Mesenchymal stem cell (in vitro differentiated cells and primary cell): ENCODE measurements at places on chromosomes 1 and 21.

DNA sequence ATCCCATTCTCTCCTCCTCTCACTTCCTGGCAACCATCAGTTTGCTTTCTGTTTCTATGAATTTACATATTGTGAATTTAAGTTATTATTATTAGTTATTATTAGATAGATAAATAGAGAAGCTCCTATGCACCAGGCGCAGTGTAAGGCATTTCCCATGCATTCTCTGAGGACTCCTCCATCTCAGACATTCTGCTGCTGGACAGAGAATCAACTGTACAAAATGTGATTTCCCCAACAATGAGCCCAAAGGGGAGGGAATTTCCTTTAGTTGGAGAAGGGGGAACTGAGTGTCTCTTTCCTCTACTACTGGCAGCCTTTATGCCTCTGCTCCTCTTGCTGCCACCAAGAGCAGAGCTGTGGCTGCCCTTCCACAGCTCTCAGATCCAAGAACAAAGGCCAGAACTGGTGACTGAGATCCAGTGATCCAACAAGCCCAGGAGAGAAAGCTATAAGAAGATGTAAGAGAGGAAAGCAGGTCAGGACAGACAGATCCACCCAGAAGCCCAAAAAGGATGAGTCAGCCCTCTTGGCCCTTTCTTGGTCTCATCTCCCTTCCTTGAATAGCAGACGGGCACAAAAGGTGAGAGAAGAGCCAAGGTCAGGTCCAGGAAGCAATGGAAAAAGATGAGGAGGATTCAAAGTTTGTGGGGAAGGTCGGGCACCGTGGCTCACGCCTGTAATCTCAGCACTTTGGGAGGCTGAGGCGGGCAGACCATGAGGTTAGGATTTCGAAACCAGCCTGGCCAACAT, 3.5 kb upstream of the IVL start:
- no peak for DNase-seq

DNA sequence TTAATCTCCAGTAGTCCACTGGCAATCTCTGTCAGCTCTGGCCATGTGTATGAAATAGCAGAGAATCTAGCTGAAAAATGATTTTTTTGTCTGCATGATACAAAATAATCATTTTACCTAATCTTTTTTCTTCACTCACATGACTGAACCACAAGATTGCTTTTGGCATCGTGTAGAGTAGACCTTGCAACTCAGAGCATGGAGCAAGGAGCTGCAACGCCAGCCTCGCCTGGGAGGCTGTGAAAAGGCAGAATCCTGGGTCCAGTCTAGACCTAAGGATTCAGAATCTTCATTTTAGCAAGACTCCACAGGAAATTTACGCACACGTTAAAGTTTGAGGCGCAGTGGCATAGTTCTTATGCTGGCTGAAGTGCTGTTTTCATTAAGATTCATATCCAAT, 40.2 kb downstream of the TOMM20 start:
- DNase-seq = no peak

GRCh38 chr1:62144238-62144831, 50.3 kb upstream of the L1TD1 start:
- peak; percentile 47 for DNase-seq

DNA sequence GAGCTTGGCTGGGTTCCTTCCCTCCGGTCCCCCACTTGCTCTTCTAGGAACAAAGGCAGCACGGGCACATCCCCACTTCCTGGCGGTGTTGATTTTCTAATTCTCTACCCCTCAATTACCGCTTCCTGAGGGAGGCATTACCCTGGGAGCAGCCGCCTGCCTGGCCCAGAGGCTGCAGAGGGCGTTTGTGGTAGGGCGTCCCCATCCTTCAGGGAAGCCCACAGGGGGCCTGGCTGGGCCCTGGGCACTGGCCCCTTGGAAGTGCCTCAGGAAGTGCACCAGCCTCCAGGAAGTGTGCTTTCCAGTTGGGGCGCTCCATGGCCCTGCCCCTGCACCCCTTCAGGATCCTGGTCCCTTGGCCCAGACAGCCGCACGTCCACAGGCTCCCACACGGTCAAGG, 42.1 kb upstream of the CASZ1 start:
- DNase-seq = no peak

DNA sequence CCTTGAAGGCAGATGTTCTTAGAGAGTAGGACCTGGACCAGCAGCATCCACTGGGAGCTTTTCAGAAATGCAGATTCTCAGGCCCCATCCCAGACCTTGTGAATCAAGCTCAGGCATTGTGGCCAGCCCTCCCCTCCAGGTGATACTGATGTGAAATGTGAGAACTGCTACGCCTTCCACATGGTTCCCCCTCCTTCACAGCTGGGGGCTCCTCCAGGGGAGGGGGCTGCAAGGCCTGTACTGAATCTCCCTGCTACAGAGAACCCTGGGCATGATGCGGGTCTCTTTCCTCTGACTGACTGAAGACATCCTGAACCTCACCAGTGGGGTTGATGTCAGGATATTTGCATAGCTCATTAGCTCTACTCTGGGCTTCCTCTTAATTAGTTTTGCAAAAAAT, 141.8 kb upstream of the CSF3R start:
- no peak for DNase-seq

GRCh38 chr1:60791226-60791625, 291.1 kb upstream of the NFIA start:
- DNase-seq = no peak

DNA sequence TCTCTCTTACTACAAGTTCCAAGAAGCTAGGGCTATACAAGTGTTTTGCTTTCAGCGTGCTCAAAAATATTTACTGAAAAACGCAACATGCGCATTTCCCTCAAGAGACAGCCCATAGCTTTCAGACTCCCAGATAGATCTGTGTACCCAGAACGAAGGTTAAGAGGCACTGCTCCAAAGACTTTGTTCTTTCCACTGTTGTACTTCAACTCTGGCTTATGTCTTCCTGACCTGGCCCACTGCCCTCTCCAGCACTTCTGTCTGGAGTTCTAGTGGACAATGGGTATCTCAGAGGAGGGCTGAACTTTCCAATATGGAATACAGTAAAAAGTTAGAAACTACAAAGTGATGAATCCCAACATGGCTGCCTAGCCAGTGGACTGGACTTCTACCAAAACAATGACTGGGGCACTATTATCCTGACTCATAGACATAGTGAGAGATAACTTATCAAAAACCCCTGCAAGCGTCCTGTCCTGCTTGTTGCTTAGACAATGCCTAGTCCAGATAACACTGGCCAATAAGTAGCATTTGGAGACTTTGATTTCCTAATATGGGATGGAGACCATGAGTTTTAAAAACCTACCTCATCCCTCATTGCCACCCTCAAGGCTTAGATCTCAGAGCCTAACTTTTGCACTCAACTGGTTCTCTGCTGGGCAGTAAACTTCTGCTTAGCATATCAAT, 8.8 kb upstream of the ADAR start:
- no peak for DNase-seq

DNA sequence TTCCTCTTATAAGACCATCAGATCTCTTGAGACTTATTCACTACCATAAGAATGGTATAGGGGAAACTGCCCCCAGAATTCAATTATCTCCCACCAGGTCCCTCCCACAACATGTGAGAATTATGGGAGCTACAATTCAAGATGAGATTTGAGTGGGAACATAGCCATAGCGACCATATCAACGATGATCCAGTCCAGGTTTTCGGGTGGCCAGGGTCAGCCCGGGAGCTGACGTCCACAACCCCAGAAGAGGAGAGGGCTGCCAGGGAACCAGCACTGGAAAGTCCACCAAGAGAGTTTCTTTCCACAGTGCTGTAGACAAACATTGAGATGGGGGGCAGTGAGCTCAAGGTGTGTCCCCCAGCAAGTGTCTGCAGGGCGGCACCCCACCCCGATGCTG, 88.4 kb downstream of the VWA5B1 start:
- DNase-seq = no peak

DNA sequence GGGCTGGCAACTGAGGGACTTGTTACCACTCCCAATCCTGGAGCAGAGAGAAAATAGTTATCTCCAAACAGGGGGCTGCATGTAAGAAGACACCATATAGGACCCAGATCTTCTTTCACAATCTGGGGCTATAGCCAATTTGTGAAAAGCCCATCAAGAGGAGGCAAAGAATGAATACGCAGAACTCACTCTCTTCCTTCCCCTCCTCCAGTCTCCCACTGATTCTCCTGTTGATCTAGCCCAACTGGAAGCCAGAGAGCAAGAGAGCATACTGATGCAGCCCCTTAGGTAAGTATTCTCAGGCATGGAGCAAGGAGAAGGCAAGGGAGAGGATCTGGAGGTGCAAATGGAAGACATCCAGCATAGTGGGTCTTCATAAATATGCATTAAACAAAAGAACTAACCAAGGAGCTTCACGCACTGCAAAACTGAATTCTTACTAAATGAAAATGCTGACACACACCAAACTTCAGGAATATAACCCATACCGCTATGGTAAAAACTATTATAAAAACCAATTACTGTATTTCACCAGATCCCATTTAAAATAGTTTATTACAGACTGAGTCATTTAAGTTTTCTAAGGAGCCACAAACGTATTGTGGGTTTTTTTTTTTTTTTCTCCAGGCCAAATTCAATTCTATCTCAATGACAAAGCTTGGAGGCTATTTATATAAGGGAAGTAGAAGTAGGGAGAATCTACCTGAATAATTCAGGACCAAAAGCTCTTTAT, 15.5 kb upstream of the HMGB4 start:
- DNase-seq = no peak

- no peak for DNase-seq
Measured at GRCh38 chr1:102661481-102661880, 446.8 kb downstream of the COL11A1 start.

GRCh38 chr21:33196941-33197374, 32.8 kb upstream of the IFNAR2 start:
- peak; percentile 73 for DNase-seq

- no peak for DNase-seq
Measured at GRCh38 chr1:29342351-29342750, 106.0 kb downstream of the PTPRU start.

DNA sequence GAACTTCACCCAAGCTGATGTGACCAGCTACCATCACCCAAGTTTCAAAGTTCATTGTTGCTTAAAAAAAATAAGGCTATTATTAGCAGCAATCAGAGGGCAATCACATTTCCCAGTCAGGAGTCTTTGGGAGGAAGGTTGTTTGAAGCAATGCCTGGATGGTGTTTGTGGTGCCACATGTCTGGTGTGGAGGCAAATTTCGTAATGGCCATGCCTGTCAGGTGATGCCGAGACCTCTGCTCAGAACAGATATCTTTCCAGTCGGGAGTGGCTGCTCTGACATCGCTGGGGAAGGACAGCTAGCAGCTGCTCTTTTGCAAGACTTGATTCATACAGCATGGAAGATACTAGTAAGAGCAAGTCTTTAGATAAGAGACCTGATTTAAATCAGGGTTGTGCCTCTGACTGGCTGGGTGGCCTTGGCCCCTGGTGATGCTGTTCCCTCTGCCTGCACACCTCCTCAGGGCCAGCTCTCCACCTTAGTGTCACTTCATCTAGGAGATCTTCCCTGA, 187.8 kb upstream of the JUN start:
- peak; percentile 50 for DNase-seq

- DNase-seq = no peak
Measured at GRCh38 chr1:60835649-60836048, 246.7 kb upstream of the NFIA start.

- DNase-seq = no peak
Measured at GRCh38 chr1:26858891-26859640, 3.9 kb upstream of the SFN start.

DNA sequence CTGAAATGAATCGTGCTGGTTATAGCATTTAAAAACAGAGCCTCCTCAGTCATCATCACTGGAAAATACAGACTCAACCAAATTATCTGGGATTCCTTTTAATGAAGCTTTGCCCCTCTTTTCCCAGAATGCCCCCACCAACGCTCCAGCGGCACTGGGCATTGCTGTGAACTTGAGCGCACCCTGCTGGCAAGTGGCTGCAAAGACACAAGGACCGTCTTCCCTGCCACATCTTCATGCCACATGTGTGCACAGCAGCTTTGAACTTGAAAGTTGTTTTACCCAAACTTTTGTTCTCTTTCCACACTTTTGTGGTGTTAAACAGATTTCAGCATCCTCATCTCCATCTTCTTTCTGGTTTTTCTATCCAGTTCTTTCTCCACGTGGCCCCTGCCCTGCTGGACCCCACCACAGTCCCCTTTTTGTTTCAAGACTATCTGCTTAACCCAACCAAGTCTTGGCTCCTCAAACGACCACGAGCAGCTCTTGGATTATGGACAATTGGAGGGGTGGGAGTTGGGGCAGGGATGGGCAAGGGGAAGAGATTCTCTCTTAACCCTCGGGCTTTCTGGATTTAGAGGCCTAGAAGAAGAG, 12.8 kb upstream of the LMX1A start:
- peak; percentile 44 for DNase-seq

GRCh38 chr1:145859491-145860023, 676 bp upstream of the PIAS3 start:
- peak; percentile 92 for DNase-seq

DNA sequence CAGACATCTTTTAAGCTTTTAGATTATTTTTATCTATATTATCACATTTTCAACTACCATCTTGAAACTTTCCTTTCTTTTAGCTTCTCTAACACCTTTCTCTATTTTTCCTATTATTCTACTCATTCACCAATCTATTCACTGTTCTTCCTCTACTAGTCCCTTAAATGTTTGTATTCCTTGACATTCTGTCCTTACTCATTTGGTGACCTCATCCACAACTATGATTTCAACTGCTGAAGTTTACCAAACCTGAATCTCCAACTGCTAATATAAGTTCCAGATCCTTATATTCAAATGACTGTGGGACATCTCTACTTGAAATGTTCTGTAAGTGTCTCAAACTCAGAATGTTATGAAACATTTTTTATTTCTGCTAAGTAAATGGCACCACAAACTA, 49.2 kb downstream of the TUT4 start:
- DNase-seq = no peak

GRCh38 chr1:72397786-72398185, 115.4 kb upstream of the NEGR1 start:
- DNase-seq = peak; percentile 24

- no peak for DNase-seq
Measured at GRCh38 chr1:204045430-204045829, 27.5 kb upstream of the SOX13 start.

DNA sequence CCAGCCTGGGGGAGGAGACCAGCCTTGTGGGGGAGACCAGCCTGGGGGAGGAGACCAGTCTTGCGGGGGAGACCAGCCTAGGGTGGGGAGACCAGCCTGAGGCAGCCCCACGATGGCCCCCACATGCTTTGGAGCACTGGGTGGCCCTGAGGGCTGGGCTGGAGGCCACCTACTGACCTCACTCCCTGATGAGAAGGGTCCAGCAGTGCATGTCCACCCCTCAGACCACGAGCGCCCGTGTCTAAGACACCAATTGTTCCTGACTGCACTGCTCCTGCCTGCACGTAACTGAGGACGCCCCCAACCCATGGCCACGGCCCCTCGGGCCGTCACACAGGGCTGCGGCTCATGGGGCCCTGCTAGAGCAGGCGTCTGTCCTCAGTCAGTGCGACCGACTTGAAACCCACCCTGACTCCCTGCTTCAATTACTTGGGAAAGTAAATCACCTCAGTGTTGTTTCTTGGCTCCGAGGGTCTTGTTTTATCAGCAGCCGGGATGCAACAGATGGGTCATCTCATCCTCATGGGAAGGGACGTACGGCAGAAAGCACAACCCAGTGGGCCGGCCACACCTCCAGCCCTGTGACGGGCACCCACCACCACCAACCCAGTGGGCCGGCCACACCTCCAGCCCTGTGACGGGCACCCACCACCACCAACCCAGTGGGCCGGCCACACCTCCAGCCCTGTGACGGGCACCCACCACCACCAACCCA, at the start of gene SPATC1L:
TSS of gene SPATC1L (minus strand) at position 550 of the 715 bp plus-strand sequence. CDS start 1,643 bp downstream, outside the sequence.
- DNase-seq = peak; percentile 86
